Left ventricle myocardium superior (tissue), 1 donor: ENCODE measurements at places on chromosomes 1 and 21.

DNA sequence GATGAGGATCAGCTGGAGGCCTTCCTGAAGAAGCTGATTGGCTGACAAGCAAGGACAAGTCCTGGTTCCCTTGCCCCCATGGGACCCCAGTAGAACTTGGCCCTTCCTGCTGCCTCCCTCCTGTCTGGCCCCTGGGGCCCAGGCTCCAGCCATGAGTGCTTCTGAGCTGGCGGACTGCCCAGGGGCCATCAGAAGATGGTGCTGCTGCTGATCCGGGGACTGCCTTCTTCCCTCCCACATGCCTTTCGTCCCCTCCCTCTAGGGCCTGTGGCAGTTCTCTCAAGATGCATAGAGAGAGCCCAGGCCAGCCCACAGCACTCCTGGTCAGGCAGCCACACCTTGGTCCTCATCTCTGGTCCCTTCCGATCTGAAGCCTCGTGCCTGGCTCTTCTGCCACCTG, 57.9 kb upstream of the PRKACB start:
- DNase-seq, result no peak

- no peak for DNase-seq
These were observed 12.3 kb downstream of the SYDE2 start for GRCh38 chr1:85188530-85188929.

DNA sequence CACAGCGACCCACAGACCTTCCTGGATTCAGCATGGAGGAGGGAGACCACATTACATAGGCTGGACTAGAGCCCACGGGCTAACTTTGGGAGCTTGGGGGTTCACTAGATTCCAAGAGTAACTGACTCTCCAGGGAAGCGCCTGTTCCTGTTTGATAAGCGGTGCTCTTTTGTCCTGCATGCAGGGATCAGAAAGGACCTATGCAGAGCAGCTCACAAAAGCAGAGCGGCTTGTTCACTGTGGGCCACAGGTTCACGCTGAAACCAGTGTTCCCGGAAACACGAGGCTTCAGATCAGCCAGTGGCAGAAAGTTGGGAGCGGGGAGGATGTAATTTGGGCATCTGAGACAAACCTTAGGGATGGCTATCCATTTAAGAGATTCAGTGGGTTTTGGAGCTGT, 403.9 kb downstream of the PCP4 start:
- DNase-seq, result no peak

DNA sequence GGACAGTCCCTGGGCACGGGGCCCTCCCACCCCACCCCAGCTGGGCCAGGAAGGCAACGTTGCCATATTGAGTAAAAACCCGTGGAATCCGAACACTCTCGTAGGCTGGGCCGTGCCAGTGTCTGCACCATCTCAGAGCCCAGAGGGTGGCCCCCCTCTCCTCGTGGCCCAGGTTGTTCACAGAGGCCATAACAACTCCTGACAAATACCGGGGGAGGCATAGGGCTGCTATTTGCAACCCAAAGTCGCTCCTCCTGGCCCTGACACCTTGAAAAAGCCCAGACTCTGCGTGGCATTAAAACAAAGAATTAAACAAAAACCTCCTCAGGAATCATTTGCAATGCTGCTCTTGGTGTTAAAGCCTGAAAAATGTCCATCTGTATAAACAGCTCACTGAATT, 141.4 kb downstream of the CASZ1 start:
- DNase-seq, result no peak

DNA sequence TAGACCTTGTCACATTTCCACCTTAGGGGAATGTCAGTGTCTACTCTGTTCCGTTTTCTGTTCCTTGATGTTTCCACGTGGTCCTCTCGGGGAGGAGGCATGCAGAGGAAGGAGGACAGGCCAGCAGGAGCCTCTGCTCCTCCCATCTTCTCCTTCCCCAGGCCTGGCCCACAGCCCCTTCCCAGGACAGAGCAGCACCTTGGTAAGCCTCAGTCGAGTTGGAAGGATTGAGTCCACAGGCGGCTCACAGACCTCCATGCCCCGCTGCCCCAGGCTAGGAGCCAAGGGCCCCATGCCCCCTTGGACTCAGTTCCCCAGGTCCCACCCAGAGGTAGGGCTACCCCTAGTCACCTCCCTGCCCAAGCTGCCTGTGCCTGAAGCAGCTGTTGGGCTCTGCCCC, 36.5 kb downstream of the IGSF21 start:
- DNase-seq, result no peak
